ENCODE measurements at places on chromosomes 16 and 17.

GRCh38 chr16:6492742-6493141 lies 839.9 kb upstream of the RBFOX1 start:
- DNase-seq, result no peak

DNA sequence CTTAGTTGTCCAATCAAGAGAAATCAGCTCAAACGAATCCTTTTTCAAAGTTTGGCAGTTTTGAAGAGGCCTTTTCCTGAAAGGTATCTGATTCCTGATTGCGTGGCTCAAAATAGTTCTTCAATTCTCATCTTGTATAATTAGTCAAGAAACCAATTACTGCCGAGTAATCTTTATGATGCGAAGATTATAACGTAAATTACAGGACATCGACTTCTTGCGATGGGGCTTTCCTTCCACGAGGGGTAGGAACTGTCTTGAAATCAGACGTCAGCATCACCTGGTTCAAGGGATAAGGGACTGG lies 644 bp upstream of the ARL2BP start:
- no peak for DNase-seq

GRCh38 chr17:48754500-48755261 lies 26.1 kb upstream of the HOXB13 start:
- DNase-seq, result no peak

GRCh38 chr17:16516594-16517051 lies 24.6 kb upstream of the LRRC75A start:
- no peak for DNase-seq

DNA sequence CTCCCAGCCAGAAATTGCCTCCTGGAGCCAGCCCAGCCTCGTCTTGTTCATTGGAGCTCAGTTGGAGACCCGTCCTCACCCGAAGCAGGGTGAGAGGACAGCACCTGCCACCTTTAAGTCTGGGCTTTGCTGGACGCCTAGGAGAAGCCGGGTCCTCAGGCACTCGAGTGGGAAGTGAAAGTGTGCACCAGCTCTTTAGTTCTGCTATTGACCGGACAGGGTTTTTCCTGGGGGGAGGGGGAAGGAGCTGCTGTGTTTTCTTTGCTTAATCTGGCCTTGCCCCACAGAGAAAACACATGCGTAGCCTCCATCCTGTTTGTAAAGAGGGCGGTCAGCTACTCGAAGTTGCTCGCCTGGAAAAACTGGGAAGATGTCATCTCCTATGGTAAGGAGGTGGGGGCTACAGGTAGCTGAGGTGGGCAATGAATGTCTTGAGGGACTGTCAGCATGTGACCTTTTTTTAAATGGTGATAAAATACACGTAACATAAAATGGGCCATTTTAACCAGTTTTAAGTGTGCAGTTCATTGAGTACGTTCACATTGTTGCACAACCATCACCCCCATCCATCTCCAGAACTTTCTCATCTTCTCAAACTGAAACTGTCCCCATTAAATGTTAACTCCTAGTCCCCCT lies 34.4 kb downstream of the CMIP start:
- no peak for DNase-seq

DNA sequence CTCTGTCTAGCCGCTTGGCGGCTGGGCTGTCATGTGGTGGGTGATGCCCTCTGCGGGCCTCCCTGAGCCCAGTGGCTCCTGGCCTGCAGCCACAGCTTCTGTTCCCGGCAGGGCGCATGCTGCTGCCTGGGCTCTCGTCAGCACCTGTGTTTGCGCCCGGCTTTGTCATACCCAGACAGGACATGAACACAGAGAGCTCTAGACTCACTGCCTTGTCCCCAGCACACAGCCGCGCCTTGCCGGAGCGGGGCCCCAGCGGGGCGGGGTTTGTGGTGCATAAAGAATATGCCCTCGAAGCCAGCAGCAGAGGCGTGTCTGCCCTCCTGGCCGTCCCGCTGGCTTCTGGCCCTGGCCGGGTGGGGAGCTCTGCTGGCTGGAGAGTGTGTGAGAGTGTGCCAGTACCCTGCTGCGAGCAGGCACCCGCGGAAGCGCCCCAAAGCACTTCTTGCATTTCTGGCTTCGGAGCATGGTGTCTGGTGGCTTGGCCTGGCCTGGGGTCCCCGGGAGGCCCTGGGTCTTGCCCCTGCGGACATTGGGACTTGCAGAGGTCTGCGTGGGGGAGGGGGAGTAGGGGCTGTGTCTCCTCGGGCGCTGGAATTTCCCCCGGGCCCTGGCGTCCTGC lies 14.4 kb downstream of the ASPSCR1 start:
- no peak for DNase-seq

GRCh38 chr16:79698341-79698753 lies 97.8 kb upstream of the MAF start:
- DNase-seq, result no peak

GRCh38 chr16:83964684-83965443 lies 3.2 kb upstream of the NECAB2 start:
- DNase-seq, result no peak

- DNase-seq, result no peak
Observed at GRCh38 chr16:1997494-1998359, 8.0 kb downstream of the SYNGR3 start.

- peak; percentile 94 for DNase-seq
Observed at GRCh38 chr17:17849147-17849820, 12.5 kb upstream of the SREBF1 start.

GRCh38 chr17:15963670-15964110 lies 18.8 kb downstream of the ADORA2B start:
- DNase-seq, result no peak

Data from stimulated activated CD8-positive, alpha-beta memory T cell treated with anti-CD3 and anti-CD28 coated beads, Interleukin-4, amount 100 ng/mL, for 48 hours (primary cell).